ENCODE measurements at places on chromosomes 2 and 18.

DNA sequence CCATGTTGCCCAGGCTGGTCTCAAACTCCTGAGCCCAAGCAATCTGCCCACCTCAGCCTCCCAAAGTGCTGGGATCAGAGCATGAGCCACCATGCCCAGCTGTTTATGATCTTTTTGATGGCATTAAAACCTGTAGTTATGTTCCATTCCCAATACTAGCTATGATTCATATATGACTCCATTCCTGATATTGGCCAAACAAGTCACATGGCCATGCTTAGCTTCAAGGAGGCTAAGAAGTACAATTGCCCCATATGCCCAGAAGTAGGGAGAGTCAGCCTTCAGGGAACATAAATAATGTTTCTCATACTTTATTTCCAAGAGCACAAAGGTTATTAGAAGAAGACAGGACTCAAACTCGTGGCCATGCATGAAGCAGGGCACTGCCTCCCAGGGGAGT is 132.4 kb upstream of the RAB6C start:
- DNase-seq: no peak

DNA sequence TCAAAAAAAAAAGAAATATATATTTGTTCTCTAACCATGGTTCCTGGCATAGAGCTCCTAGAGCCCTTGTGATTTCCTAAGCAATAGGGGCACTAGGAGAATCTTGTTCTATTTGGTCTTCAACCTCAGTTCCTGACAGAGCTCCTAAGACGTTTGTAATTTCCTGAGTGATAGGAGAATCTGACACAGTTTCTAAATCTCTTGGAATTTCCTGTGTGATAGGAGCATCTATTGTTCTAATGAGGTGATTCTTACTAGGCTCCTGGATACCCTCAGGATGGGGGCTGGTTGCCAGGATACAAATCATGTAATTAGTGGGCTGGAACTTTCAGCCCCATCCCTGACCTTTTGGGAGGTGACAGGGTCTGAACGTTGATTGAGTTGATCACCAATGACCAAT is 245.8 kb downstream of the ZEB2 start:
- DNase-seq: no peak

DNA sequence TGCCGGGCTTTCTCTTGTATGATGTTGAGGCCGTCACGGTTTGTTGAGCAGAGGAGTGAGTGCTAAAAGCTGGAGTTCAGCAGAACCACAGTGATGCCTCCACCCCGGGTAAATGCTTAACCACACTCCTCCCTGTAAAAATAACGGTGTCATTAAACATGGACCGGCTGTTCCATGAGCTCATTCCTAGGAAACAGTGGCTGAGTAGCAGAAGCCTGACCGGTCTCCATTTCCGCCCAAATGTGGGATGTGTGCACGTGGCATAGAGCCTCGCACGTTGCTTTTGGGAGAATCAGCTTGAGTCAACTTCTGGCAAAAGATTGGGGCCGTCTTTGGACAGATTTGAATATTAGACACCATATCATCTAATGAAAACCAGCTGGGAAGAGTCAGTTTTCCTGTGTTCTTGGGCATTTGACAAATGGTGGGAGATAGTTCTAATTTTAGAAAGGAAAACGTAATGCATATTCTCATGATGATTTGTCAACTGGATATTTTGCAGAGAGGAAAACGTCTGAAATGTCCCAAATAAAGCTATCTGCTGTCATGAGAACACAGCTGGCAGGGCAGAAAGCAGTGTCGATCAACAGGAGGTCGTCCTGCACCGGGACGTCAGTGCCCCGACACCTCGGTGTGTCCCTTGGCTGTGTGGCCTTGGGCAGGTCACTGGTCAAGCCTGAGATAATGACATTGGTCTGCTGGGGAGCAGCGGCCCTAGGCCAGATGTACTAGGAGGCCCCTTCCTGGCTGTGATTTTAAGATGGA is 42.4 kb downstream of the LRRFIP1 start:
- DNase-seq: peak; percentile 99

DNA sequence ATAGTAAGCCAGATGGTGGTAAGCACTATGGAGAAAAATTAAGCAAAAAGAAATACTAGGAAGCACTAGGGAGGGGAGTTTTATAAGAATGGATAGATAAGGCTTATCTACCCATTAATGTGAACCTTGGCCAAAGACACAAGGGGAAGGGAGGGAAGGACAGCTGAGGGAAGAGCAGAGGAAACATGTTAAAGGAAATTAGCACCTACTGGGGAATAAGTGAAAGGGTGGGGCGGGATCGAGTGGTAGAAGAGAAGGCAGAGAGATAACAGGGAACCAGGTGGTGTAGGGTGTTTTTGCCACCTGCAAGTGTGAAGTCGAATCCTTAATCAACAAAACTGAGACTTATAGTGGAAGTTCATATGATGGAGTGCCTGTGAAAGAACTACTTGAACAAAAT is 1.7 kb downstream of the UNC80 start:
- DNase-seq: no peak

DNA sequence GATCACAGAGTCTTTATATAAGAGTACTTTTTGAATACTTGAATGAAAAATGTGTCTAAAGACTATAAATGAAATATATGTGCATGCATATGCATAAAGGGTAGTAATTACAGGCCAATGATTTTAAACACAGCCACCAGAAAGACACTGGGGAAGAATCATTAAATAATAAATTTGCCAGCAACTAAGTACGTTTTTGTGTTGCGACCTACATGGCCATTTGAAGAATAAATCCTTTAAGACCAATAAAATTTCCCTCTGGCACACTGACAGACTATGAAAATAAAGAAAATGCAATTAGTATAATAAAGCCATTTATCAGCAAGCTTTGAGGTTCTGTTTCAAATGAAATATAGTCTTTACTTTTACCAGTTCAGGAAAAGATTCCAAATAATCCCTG is 1413.3 kb downstream of the LRP1B start:
- DNase-seq: no peak

- no peak for DNase-seq
Observed at GRCh38 chr18:36203360-36203895, 16.1 kb downstream of the MOCOS start.
